ENCODE measurements at places on chromosomes 12 and 14.

- no peak for DNase-seq
Observed at GRCh38 chr14:104712881-104713734, 10.9 kb upstream of the ADSS1 start.

GRCh38 chr12:120234643-120235368 is 30.7 kb downstream of the PXN start:
- no peak for DNase-seq

GRCh38 chr14:88835661-88836060 is 11.2 kb downstream of the TTC8 start:
- DNase-seq, result no peak

DNA sequence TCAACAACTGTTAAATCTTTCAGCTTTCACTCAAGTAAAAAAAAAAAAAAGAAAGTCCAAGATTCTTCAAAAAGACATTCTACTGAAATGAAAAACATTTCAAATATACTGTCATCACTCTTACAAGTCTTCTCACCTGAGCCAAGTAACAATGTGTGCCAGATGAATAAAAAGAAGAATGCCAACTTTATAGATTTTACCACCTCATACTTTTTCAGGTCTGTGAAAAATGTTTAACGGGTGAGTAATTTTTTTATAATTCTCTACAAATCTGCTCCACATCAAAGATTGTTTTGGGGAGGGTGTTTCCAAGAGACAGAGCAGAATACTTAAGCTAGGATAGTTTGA is 181.0 kb upstream of the BMP4 start:
- no peak for DNase-seq

GRCh38 chr14:68365228-68365627 is 427.6 kb downstream of the ZFP36L1 start:
- no peak for DNase-seq

- no peak for DNase-seq
Observed at GRCh38 chr14:57749267-57749666, 116.6 kb downstream of the SLC35F4 start.

DNA sequence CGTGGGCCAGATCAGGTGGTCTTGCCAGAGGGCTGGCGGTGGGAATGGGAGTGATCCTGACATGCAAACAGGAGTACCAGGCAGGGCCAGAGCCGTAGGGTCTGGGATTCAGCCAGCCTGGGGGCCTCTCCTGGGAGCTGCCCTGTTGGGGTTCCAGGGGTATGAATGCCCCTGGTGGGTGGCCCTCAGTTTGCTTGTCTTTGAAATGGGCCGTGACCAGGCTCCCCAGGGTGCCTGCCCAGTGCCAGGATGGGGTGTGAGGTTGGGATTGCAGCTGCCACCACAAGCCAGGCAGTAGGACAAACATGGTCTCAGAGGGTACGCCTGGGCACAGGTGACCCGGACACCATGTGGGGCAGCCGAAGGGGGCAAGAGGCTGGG is 168.8 kb downstream of the KIF26A start:
- DNase-seq, result no peak

DNA sequence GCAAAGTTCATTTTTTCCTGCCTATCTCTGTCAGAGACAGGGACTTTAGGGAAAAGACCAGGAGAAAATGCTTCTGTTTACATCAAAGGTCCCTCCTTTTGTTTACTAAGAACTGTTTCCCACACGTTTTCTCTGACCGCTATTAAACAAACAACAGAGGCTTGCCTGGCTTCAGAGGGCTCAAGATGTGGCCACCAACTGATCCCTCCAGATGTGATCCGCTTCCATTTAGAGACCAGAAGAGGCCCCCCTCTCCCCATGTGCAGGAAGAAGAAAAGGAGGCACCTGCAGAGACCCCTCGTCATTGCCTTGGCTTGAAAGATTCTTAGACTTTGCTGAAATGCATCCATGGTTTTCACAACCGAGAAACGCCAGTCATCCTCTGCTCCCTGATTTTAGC is 217.9 kb upstream of the PWP1 start:
- no peak for DNase-seq

GRCh38 chr14:94628578-94628977 is 16.4 kb downstream of the SERPINA3 start:
- no peak for DNase-seq
